Fibroblast of villous mesenchyme (primary cell): ENCODE measurements at places on chromosomes 1 and 21. TPM values are rescaled to one million over a fixed set of nuclear protein-coding genes. Genes with fewer than 3 reads are reported as not detected.

KRTAP11-1 gene
- total RNA-seq, result not detected in 2 replicates

HEYL gene
- under 0.01 and 0.32 TPM in 2 replicates for total RNA-seq

TCP10L gene
- total RNA-seq, result 0.32 TPM in 1 of 2 replicates, not detected in the other

DNA sequence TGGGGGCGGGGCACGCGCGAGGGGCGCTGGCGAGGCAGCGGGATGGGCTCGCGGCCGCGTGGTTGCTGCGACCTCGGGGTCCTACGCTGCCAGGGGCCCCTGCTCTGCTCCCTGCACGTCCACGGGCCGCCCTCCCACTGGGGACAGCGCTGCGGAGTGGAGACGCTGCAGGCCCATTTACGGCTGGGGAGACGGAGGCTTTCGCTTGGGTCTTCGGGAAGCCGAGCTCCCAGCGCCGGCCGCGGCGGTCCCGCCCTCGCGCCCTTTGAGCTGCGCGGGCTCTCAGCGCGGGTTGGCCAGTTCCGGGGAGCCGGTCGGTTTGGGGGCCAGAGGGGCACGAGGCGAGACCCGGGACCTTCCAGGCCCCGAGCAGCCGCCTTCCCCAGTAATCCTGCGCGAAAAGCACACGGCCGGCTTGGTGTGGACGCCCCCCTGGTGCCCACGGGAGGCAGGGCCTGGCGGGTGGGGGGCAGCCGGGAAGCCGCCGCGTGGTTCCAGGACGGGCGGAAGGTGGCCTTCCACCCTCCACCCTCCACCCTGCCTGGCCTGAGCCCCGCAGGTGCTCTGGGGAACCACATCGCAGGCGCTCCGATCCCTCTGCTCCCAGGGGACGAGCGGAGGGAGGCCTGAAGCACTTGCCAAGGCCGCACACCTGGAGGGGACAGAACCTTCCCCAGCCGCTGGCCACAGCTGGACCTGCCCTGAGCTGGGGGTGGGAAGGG is 570 bp upstream of the PEX10 start:
- peak; percentile 50 for DNase-seq

MMP23B gene
- total RNA-seq, result 6.5 and 11.0 TPM in 2 replicates

DNA sequence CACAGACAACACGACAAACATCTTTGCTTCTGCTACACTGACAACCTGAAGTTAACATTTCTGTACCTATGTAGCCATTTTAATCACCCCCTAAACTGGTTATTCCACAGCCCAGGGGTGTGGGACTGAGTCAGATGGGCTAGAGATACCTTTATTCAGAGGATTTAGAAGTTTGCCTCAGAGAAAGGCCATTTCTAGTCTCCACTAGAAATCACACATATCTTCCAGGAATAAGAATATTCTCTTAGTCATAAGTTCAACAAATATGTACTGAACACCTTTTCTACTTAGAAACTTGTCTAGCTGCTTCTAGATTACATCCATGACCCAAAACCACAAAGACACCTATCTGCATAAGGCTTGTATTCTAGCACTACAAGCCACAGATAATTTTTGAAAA is 38.8 kb downstream of the ERG start:
- no peak for DNase-seq

GRCh38 chr1:48932366-48932765 is 155.7 kb upstream of the BEND5 start:
- DNase-seq, result no peak

TSPAN2 gene
- under 0.01 and 0.97 TPM in 2 replicates for total RNA-seq

DNA sequence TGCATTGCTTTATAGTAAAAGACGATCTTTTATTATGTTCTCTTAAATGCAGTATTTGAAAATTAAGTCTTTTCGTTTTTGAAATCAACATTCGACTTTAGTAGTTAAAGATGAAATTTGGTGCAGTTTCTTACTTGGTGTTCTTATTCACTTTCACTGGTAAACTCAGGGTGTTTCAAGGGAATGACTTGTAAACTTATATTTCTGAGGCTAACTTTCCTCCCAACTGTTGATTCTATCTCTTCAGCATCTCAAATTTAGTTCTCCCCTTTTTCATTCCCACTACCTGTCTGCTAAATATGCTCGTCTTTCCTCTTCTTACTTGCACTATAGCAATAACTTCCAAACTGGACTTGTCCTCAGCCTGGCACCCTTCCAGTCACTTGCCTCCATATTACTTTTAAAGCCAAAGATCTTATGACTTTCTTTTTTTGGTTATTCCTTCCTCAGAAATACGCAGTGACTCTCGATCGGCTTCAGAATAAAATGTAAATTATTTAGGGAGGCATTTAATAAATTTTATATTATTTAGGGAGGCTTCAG is 988 bp downstream of the SLC35A3 start:
- DNase-seq, result no peak

- DNase-seq, result no peak
Measured at GRCh38 chr1:111886741-111887140, 102.7 kb downstream of the KCND3 start.

- DNase-seq, result no peak
Measured at GRCh38 chr21:25234857-25235801, 372.2 kb downstream of the MRPL39 start.

DNA sequence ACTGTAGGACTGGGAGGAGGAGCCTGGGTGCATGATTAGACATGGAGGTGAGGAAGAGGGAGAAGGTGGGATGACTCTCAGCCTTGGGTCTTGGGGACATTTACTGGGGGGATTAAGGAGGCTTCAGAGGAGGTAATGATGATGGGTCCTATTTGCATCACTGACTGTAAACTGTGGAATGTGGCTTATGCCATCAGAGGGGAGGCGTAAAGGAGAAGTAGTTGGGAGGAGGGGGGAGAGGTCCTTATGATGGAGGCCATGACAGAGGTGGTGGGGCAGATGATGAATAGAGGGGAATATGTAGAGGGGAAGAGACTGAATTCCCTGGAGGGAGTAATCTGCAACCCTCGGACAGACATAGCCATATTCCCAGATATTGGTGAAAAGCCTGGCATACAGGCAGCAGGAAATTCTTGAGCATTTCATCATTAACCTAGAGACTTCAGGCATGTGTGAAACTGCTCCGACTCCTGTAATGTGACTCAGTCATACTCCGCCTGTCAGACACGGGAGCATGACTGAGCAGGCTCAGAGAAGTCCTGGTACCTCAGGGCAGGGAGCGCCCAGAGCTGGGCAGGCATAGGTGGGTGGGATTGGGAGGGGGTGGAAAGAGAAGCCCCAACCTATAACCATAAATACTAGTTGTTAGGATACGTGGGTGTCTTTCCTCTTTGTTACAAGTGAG is 8.0 kb upstream of the LCE5A start:
- DNase-seq, result no peak

PANK4 gene
- total RNA-seq, result 23.8 and 27.6 TPM in 2 replicates

- DNase-seq, result peak; percentile 29
Measured at GRCh38 chr1:45673956-45674355, 12.4 kb downstream of the GPBP1L1 start.

- DNase-seq, result no peak
Measured at GRCh38 chr21:35344582-35344981, 295.5 kb upstream of the RUNX1 start.

TMOD4 gene
- total RNA-seq, result not detected in 2 replicates

PEAR1 gene
- total RNA-seq, result 11.3 and 12.1 TPM in 2 replicates

S100A7 gene
- total RNA-seq, result not detected in 2 replicates

- DNase-seq, result no peak
Measured at GRCh38 chr1:181349512-181349911, 133.8 kb upstream of the CACNA1E start.

- DNase-seq, result no peak
Measured at GRCh38 chr1:88398338-88398737, 285.7 kb upstream of the PKN2 start.

AGMAT gene
- 2.3 and 2.6 TPM in 2 replicates for total RNA-seq

- DNase-seq, result peak; percentile 75
Measured at GRCh38 chr1:70427976-70428375, 16.9 kb downstream of the CTH start.

OR2L8 gene
- total RNA-seq, result not detected in 2 replicates

DNA sequence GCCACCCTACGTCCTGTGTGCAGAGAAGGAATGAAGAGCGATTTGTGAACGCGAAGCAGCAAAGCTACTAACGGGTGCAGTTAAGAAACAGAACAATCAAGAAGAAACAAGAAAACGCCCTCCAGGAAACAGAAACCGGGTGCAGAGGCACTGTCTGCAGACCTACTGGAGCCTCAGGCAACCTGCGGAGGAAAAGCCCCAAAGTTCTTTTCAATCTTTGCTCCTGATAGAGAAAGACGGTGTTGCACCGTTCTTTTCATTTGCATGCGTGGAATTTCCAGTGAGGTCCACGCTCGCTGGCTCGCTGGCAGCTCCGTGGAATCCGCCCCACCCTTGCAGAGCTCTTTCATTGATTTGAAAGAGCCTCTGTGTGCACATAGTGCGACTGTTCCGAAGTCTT is 37.0 kb upstream of the PDE9A start:
- DNase-seq, result no peak

DNA sequence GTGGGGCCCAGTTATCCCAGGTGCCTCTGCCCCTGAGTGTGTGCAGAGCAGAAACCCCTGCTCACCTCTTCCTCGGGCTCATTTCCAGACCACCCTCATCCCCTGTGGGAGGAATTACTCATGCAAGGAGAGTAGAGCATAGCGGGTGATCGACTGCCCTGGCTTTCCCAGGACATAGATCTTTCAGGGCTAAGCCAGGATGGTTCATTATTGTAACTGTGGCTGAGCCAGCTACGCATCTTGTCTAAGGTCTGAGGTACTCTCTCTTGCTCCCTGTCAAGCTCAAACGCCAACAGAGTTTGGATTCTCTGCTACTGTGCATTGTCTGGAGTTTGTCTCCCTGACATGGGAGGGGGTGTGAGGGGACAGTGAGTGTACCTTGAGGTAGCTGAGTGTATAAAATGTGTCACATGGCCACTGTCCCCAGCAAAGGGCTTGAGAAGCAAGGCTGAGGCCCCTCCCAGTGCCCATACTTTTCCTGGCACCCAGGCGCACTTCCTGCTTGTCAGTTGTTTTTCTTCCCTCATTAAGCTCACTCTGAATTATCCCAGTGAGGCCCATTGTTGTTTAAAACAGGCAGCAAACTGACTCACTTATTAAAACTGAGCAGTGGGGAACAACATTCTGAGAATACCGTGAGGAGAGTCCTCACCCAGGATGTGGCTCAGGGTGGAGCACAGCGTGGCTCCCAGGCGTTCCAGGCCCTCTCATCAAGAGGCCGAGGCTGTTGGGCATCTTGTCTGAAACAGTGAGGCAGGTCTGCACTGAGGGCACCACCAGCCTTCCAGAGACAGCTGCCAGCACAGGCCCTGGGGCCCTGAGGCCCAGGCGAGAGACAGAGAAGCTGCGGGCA is 92.9 kb downstream of the LAMC2 start:
- DNase-seq, result peak; percentile 79

- no peak for DNase-seq
Measured at GRCh38 chr1:95467036-95467435, 233.0 kb downstream of the RWDD3 start.

- no peak for DNase-seq
Measured at GRCh38 chr1:116956378-116956777, 45.2 kb upstream of the CD101 start.

DNA sequence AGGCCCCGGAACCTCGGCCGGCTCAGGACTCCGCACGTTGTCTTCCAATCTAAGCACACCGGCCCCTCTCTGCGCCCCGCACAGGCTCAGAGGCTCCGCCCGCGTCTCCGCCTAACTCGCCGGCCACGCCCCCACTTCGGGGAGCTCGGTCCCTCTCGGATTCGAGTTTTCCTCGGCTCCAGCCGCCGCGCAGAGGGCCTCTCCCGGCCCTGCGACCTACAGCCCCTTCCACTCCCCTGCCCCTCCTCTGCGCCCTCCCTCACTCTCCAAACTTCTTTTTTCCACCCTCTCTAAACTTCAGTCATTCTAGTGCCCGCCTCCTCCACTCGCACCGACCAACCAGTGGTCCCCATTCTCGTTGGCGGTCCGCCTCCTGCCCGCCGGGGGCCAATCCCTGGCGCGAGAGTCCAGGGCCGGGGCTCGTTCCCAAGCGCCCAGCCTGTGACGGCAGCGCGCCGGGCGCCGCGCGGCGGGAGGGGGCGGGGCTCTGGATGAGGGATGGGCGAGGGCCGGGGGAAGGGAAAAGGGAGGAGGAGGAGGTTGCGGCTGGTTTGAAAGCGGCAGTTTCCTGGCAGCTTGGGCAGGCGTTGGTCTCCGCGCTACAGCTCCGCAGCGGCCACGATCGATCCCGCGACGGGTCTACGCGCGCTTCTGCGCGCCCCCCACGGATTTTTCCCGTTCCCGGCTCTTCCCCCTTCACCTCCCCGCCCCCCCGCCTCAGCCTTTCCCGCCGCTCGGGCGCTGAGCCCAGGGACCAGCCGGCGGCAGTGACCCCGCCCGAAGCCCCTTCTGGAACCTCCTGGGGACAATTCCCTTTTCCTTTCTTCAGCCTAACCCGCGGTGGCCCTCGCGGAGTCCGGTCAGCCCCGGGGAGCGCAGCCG is at the start of gene MAGI3:
MAGI3 (plus strand) TSS at position 563 of the 882 bp plus-strand sequence. CDS start 519 bp downstream, outside the sequence.
- peak; percentile 98 for DNase-seq

URB2 gene
- 10.3 and 14.7 TPM in 2 replicates for total RNA-seq

DNA sequence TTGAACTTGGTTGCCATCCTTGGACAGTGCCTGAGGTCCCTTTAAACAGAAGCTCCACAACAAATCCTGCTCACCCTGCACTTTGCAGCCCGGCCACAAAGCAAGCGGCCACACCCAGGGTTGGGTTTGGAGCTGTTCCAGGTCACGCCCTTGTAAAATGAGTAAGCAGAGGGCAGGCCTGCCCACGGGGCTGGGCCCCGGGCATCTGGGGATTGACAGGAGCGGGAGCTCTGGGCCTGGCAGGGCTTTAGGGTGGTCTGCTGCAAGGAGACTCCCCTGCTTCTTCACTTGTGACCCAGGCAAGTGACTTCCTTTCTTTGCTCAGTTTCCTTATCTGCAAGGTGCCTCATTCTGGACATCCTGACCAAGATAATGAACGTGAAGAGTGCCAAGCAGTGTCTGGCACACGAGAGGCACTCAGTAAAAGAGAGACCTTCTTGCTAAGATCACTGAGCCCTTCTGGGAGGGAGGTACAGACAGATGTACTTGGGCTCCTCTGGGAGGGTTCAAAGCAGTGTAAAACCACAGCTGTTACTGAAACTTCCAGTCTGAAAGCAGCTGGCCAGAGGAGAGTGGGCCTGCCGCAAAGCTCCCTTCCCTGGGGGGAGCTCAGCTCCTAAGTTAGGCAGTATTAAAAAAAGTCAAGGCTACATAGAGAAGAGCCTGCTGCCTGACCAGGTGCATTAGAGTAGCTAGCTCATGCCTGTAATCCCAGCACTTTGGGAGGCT is 2.6 kb downstream of the E2F2 start:
- peak; percentile 86 for DNase-seq
